ENCODE measurements at places on chromosomes 6 and 20. TPM values are rescaled to one million over a fixed set of nuclear protein-coding genes. Genes with fewer than 3 reads are reported as not detected.

DNA sequence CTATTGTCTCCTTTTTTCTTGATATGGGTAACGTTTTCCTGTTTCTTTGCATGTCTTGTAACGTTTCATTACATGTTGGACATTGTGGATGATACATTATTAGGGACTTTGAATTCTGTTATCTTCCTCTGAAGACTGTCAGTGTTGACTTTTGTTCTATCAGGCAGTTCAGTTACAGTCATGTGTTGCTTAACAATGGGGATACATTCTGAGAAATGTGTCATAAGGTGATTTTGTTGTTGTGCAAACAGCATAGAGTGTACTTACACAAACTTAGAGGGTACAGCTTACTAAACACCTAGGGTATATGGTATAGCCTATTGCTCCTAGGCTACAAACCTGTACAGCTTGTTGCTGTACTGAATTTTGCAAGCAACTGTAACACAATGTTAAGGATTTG, 64.7 kb downstream of the AK9 start:
- no peak for DNase-seq

DNA sequence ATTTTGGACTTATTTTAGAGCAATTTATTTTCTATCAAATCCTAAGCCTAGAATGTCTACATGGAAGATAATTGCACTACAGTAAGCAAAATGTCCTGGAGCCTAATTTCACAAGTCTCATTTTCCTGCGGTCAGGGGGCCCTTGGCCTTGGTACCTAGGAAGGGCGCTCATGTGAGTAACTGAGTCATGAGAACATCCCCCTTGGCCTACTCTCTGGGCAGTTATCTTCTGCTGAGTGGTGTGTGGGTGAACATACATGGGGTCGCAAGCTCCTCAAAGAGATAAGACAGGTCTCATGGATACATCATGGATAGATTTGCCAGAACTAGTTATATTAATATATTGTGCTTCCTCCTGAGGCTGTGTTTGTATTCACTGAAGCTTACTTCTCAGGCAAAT, 211.2 kb upstream of the MARCKS start:
- DNase-seq, result no peak

DNA sequence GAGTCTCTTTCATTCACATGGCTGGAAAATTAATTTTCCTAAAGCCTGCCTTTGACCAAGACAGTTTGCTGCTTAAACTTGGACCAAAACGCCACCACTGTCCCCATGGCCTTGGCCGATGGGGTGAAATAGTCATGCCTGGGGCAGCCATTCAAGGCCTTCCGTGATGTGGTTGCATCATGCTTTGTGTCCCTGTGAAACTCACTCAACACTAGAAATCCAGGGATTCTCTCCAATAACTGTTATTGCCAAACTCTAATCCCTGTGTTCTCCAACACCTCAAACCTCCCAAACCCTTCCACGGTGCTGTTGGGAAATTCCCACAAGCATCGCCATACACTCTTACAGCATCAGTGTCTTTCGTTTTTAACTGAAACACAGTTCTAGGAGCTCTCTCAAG, 1.4 kb upstream of the TXNDC5 start:
- DNase-seq, result no peak

GRCh38 chr20:32807706-32808105, 12.0 kb upstream of the MAPRE1 start:
- no peak for DNase-seq

DNA sequence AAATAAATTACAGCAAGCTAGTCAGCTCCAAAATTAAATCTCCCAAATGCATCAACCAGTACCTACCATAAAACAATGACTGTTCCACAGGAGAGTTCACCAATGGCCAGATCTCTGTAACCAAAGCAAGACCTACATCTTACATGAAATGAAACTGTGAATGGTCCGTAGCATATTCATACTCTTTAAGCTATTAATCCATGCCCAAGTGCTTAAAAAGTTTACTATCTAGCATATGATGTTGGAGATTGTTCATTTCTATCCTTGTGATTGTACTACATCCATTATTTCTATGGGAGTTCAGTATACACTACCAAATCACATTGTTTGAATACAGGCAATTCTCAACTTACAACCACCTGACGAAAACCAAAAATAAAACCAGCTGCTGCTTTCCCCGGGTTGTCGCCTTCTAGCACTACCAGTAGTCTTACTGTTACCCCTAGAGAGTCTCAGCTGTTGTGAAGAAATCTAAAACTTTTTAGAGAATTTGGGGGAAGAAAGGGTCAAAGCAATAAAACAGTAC, 38.0 kb downstream of the HIVEP2 start:
- no peak for DNase-seq

DNA sequence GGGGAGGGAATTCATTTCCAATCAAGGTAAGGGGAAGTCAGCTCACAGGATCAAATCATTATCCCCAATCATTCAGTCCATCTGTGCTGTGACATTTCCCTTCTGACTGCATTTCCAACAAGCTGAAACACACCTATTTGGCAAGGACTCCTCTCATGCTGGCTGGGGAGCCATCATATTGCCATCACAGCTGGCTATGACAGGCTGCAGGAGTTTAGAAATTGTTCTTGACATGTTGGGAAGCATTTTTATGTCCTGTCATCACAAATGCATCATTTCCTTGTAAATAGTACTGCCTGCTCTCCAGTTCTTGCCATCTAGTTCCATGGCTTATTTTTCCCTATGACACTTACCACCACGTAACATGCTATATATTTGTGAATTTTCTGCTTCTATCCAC, 113.9 kb upstream of the TMEM170B start:
- no peak for DNase-seq

- no peak for DNase-seq
Measured at GRCh38 chr6:116060572-116061283, at the start of gene FRK. Gene FRK, minus strand, starts transcription at chr6:116060891. Its CDS starts 580 bp downstream, at chr6:116060311.

- no peak for DNase-seq
Measured at GRCh38 chr20:25622049-25622448, 1.8 kb downstream of the NANP start.

GRCh38 chr6:114249522-114249921, 93.3 kb downstream of the HS3ST5 start:
- no peak for DNase-seq

- no peak for DNase-seq
Measured at GRCh38 chr20:50320005-50320900, 129.6 kb downstream of the CEBPB start.

RAMACL gene
- total RNA-seq, result 0.19 TPM

MOCS3 gene
- total RNA-seq, result 9.4 TPM
